Activated CD8-positive, alpha-beta T cell treated with anti-CD3 and anti-CD28 coated beads, Interleukin-2, amount 10 ng/mL, durations not matched to agents 7 days and 5 days (primary cell): ENCODE measurements at places on chromosomes 12 and 14. TPM values are rescaled to one million over a fixed set of nuclear protein-coding genes. Genes with fewer than 3 reads are reported as not detected.

DNA sequence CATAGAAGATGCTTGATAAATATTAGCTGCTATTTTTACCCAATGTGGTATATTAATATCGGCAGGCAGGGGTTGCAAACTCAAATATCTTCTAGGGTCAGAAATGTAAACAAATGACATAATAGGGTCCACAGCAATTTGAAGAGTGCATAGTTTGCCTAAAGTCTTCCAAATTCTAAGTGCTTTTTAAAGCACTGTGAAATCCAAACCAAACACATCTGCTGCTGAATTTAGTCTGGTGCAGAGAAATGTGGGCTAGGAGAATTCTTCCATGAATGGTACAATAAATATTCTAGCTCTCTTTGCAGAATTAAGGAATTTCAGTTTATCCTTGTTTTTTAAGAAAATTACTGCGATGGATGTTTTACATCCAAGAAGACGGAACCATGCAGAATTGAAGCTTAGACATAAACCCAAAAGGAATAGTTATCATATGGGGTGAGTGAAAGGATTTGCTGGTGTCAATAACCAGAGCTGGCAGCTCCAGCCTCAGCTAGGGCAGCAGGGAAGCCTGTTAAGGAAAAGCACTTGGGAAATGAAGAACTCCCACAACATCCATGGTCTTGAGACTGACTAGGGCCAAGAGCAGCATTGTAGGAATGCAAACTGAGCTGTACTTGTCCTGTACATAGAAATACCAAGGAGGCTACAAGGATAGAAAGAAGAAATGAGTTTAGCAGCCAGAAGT, 65.5 kb downstream of the PTPRR start:
- no peak for DNase-seq
- H3K4me3 ChIP-seq = no peak overlapping the region
- no peaks in the 10 kb centered on the region for H3K4me1 ChIP-seq
- H3K27ac ChIP-seq = no peak overlapping the region
- H3K36me3 ChIP-seq = no peaks in the 10 kb centered on the region

GRCh38 chr12:93042283-93042682, 113.2 kb upstream of the EEA1 start:
- peaks cover 5% of the 10 kb centered on the region for H3K27me3 ChIP-seq
- H3K4me3 ChIP-seq = no peak overlapping the region
- no peaks in the 10 kb centered on the region for H3K36me3 ChIP-seq
- DNase-seq = no peak
- H3K4me1 ChIP-seq = no peaks in the 10 kb centered on the region

DNA sequence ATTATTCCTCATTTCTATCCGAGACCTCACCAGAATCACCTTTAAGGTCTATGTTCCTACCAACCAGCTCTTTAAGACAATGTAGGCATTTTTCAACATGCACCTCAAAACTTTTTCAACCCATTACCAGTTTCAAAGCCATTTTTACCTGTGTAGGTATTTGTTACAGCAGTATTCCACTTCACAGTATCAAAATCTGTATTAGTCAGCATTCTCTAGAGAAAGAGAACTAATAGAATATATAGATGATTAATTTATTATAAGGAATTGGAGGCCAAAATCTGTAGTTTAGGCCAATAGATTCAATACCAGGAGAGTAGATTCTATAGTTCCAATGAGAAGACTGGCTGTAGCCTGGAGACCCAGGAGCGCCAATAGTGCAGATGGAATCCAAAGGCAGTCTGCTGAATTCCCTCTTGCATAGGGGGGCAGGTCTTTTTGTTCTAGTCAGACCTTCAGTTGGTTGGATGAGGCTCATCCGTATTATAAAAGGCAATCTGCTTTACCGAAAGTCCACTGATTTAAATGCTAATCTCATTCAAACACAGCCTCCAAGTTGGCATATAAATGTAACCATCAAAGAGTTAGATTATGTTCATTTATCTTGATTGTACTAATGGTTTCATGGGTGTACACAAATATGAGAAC, 151.6 kb upstream of the SYT1 start:
- no peak for DNase-seq
- H3K4me1 ChIP-seq = no peaks in the 10 kb centered on the region
- H3K27ac ChIP-seq = no peak overlapping the region
- no peaks in the 10 kb centered on the region for H3K27me3 ChIP-seq
- no peak overlapping the region for H3K4me3 ChIP-seq

- H3K4me3 ChIP-seq = no peak overlapping the region
- no peaks in the 10 kb centered on the region for H3K4me1 ChIP-seq
- peaks cover 10% of the 10 kb centered on the region for H3K27me3 ChIP-seq
- no peak for DNase-seq
Measured at GRCh38 chr12:15854916-15855315, 27.3 kb upstream of the STRAP start.

- H3K27ac ChIP-seq = no peak overlapping the region
- H3K4me3 ChIP-seq = no peak overlapping the region
- no peaks in the 10 kb centered on the region for H3K4me1 ChIP-seq
- no peak for DNase-seq
- no peaks in the 10 kb centered on the region for H3K36me3 ChIP-seq
Measured at GRCh38 chr14:36194663-36195062, 18.1 kb upstream of the PTCSC3 start.

GRCh38 chr12:19198272-19198671, 68.7 kb downstream of the PLEKHA5 start:
- no peaks in the 10 kb centered on the region for H3K36me3 ChIP-seq
- no peak overlapping the region for H3K27ac ChIP-seq
- DNase-seq = no peak
- H3K4me1 ChIP-seq = no peaks in the 10 kb centered on the region
- no peak overlapping the region for H3K4me3 ChIP-seq
- no peaks in the 10 kb centered on the region for H3K27me3 ChIP-seq

DNA sequence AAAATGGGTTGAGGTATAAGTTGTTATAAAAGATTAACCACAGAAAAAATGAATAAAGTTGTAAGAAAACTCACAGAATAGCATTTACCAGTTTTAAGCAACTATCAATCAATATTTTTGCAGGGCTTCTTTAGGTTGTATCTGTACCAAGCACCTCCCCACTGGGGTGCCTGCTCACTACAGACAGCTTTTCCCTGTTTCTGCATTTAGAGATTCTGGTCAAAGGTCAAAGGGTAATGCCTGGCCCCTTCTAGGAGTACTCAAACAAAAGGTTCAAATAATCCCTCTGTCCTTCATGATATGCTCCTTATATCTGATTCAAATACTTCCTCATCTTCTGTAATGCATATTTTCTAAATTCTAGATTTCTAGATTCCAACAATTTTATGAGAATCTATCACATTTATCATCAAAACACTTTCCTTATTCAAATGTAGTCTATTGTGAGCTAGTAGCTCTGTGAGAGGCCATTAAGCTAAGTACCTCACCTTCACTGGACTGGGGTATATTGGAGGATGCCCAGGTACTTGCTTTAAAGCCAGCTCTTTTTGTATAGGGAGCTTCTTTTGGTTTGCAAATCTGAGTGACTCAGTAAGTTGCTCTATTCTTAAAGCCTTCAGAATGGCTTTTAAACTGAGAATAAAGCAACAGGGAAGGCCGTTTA, 120.7 kb upstream of the PTPRB start:
- no peak overlapping the region for H3K27ac ChIP-seq
- no peaks in the 10 kb centered on the region for H3K36me3 ChIP-seq
- H3K4me1 ChIP-seq = no peaks in the 10 kb centered on the region
- H3K27me3 ChIP-seq = no peaks in the 10 kb centered on the region
- DNase-seq = no peak
- no peak overlapping the region for H3K4me3 ChIP-seq

- no peaks in the 10 kb centered on the region for H3K4me1 ChIP-seq
- H3K27me3 ChIP-seq = peaks cover 75% of the 10 kb centered on the region
- no peak overlapping the region for H3K27ac ChIP-seq
- no peak overlapping the region for H3K4me3 ChIP-seq
Measured at GRCh38 chr12:52229836-52230343, 3.2 kb upstream of the KRT7 start.

DNA sequence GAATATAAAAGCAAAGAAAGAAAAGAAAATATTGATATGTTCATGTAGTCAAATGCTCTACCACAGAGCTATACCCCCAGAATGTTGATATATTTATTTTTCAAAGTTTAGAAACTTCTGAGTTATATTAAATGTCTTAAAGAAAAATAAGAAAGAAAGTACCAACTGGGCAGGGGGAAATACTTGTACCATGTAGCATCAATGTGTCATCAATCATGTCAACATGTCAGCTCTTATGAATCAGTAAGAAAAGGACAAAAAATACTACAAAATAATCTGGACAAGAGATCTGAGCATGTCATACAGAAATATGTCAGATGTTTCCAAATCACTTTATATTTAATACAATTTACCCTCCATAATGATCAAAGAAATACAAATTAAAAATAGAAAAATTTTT, 595.1 kb upstream of the ATP2B1 start:
- peaks cover 13% of the 10 kb centered on the region for H3K4me1 ChIP-seq
- no peaks in the 10 kb centered on the region for H3K36me3 ChIP-seq
- no peak overlapping the region for H3K27ac ChIP-seq
- H3K27me3 ChIP-seq = peaks cover 8% of the 10 kb centered on the region

DNA sequence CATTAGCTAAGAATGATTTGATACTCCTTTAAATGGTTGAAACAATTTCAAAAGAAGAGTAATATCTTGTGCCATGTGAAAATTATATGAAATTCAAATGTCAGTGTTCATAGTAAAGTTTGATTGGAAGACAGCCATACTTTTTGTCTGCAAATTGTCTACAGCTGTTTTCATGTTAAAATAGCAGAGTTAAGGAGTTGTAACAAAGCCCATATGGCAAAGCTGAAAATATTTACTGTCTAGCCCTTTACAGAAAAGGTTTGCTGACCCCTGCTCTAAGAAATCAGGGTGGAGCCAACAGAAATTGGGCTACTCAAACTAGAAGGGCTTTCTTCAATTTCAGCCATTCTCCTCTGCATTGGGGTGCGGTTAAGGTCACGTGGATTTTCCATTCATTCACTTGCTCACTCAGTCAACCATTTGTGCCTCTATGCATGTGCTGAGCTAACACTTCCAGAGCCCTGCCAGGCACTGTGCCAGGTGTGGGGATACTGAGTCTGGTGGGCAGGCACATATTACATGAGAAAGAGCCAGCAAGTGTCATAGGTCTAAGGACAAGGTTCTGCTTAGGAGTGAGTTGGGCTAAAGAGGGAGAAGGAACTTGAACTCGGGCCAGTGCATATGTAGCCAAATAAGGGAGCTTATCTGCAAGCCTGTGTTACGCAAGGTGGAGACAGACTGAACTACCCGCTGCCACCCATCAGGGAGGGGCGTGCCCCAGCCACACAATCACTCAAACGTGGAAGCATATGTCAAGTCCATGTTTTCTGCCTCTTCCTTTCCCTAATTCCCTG, 139.8 kb upstream of the NOS1 start:
- H3K4me1 ChIP-seq = no peaks in the 10 kb centered on the region
- no peak overlapping the region for H3K4me3 ChIP-seq
- H3K27ac ChIP-seq = no peak overlapping the region
- DNase-seq = no peak
- no peaks in the 10 kb centered on the region for H3K27me3 ChIP-seq

DNA sequence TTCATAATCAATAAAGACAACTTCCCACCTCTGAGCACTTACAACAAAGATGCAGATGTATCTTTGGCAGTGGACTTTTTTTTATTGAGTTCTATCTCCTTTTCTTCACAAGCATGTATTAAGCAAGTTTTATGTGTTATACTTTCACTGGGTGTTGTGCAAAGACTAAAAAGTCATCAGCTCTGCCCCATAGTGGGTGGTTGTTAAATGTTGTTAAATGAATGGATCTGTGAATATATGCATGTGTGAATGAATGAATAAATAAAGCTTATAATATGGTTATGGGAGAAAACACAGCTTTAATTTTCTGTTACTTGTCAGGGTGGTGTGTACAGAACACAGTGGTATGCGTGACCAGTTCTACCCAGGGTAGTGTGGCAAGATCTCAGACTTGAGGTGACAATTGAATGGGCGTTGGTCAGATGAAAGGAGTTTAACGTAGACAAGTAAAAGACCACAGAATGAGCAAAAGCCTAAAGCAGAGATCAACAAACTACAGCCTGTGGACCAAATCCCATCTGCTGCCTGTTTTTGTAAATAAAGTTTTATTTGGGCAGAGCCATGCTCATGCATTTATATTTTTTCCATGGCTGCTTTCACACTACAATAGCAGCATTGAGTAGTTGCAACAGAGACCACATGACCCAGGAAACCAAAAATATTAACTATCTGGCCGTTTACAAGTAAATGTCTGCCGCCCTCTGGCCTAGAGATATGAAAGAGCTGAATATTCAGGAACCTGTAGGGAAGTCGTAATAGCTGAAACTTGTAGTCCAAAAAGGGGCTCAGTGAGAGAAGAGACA, 207.4 kb upstream of the EEA1 start:
- peaks cover 20% of the 10 kb centered on the region for H3K4me1 ChIP-seq
- peaks cover 2% of the 10 kb centered on the region for H3K27me3 ChIP-seq
- H3K4me3 ChIP-seq = no peak overlapping the region
- H3K27ac ChIP-seq = no peak overlapping the region

DNA sequence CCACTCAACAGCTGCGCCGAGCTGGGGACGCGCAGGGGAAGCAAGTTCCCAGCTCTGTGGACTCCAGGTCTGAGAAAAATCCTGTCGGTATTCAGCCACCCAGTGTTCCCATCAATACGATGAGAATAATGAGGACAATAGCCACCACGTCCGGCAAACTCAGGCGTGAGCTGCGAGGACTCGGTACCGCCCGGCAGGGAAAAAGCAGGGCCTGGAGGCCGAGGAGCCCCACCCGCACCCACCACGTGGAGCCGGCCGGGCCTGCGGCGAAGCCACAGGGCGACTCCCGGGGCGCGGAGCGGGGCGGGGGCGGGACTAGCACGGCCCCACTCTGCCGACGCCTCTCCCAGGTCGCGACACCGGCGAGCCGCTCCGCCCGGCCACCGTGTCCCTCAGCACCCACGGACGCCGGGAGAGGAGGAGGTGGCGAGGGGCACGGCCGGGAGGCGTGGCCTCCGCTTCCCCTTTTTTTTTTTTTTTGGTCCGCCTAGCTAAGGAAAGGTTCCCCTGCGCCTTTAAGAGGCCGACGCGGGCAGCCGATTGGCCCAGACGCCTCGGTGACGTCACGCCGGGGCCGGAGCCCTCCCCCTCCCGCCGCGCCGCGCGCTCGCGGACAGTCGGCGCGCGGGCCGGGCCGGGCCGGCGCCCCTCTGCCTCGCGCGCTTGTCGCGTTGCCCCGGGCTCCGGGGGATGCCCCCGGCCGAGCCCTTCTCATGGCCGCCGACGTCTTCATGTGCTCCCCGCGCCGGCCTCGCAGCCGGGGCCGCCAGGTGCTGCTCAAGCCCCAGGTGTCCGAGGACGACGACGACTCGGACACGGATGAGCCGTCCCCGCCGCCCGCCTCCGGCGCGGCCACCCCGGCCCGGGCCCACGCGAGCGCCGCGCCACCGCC, at the start of gene MLXIP:
Gene MLXIP, plus strand, starts transcription at position 616 of the 892 bp plus-strand sequence. Its CDS starts 98 bp downstream, at position 714.
- H3K27ac ChIP-seq = peak within 1 kb of the TSS; percentile 83
- H3K4me1 ChIP-seq = peaks cover 47% of the 10 kb centered on the region
- peaks cover 5% of the 10 kb centered on the region for H3K27me3 ChIP-seq
- peak within 1 kb of the TSS; percentile 86 for H3K4me3 ChIP-seq

GRCh38 chr14:64119980-64120379, 174.2 kb downstream of the ESR2 start:
- H3K4me1 ChIP-seq = no peaks in the 10 kb centered on the region
- H3K27me3 ChIP-seq = no peaks in the 10 kb centered on the region
- no peak for DNase-seq
- H3K4me3 ChIP-seq = no peak overlapping the region
- peaks cover 55% of the 10 kb centered on the region for H3K36me3 ChIP-seq
- no peak overlapping the region for H3K27ac ChIP-seq

MYO1A gene
- total RNA-seq = 1.3 TPM

C14orf39 gene
- not detected for total RNA-seq

VASH1 gene
- total RNA-seq = 3.1 TPM

CMTM5 gene
- not detected for total RNA-seq

SLC7A7 gene
- total RNA-seq = 0.23 TPM

IAPP gene
- not detected for total RNA-seq

KRT2 gene
- not detected for total RNA-seq
